ENCODE measurements at places on chromosomes 13 and 19.

DNA sequence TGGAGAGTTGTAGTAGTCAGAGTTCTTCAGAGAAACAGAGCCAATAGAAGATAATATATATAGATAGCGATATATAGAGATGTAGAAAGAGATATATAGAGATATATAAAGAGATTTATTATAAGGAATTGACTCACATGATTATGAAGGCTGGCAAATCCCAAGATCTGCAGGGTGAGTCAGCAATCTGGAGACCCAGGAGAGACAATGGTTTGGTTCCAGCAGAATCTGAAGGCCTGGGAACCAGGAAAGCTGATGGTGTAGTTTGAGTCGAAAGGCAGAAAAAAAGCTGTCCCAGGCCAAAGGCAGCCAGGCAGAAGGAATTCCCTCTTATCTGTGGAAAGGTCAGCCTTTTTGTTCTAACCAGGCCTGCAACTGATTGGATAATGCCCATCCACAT lies 194.1 kb downstream of the NUFIP1 start:
- no peak for DNase-seq

DNA sequence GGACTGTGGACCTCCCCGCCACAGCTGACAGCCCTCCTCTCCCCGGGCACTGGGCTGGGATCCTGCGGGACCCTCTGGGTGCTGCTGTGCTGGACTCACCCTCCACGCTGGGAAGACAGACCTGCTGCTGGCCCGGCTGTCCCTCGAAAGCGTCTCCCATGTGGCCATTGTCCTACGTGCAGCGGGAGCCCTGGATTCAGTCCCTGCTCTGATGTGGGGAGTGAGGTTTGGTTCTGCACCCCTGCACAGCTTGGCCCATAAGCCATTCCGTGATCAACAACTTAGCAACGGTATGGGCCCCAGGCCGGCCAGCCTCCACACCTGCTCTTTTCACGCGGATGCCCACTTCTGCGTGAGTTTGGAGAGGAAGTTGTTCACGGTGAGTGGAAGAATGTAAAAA lies 195.2 kb downstream of the TEX29 start:
- no peak for DNase-seq

GRCh38 chr13:21833921-21834320 lies 163.0 kb downstream of the FGF9 start:
- no peak for DNase-seq

- DNase-seq: no peak
These were observed 21.7 kb upstream of the TFDP1 start for GRCh38 chr13:113562844-113563243.

DNA sequence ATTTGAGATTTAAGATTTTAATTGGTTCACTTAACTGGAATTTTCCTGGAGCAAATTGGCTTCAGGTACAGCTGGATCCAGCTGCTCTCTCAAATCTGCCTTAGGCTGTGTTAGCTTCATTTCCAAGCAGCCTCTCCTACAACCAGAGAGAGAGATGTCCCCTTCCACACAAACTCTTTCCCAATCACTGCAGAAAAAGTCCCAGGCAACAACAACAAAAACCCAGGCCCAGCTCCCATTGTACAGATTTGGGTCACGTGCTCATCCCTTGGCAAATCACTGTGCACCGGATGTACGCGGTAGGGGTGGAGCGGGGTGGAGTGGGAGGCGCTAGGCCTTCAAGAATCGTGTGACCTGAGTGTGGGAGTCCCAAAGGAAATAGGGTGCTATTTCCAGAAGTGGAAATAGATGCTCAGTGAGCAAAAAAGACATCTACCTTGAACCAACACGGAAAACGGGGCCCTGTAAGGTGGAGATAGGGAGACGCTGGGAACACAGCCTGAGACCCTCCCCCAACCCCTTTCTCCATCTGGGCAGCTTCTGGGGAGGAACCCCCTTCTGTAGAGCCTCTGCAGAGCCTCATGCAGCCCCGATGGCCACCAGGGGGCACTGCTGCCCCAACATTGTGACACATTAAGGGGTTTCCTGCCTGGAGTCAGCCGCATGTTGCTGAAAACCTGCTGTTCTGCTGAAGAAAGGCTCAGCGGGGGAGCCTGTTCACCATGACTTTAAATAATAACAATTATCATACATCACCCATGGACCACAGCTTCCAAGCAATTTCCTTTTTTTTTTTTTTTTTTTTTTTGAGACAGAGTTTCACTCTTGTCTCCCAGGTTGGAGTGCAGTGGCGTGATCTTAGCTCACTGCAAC lies 25.4 kb downstream of the HPN start:
- no peak for DNase-seq

- peak; percentile 4 for DNase-seq
These were observed 49.9 kb downstream of the AP1M1 start for GRCh38 chr19:16247353-16248182.

DNA sequence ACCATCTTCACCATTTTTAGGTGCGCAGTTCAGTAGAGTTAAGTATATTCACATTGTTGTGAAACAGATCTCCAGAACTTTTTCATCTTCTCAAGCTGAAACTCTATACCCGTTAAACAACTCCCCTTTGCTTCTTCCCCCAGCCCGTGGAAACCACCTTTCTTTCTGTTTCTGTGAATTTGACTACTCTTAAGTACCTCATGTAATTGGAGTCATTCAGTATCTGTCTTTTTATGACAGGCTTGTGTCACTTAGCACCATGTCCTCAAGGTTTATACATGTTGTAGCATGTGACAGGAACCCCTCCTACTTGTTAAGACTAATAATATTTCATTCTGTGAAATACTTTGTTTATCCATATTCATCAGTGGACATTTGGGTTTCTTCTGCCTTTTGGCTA lies 52.8 kb downstream of the TNFRSF19 start:
- no peak for DNase-seq

GRCh38 chr13:108897955-108898354 lies 268.5 kb downstream of the MYO16 start:
- no peak for DNase-seq

- no peak for DNase-seq
These were observed 498 bp downstream of the LILRB1 start for GRCh38 chr19:54630782-54631181.

GRCh38 chr19:14614099-14614412 lies 31.2 kb downstream of the CLEC17A start:
- DNase-seq: no peak

- DNase-seq: no peak
These were observed 1520.0 kb upstream of the SLC10A2 start for GRCh38 chr13:104586051-104586746.

GRCh38 chr19:44587963-44588770 lies 25.2 kb upstream of the IGSF23 start:
- peak; percentile 89 for DNase-seq

- DNase-seq: no peak
These were observed 6.3 kb downstream of the ERICH4 start for GRCh38 chr19:41449079-41449864.

DNA sequence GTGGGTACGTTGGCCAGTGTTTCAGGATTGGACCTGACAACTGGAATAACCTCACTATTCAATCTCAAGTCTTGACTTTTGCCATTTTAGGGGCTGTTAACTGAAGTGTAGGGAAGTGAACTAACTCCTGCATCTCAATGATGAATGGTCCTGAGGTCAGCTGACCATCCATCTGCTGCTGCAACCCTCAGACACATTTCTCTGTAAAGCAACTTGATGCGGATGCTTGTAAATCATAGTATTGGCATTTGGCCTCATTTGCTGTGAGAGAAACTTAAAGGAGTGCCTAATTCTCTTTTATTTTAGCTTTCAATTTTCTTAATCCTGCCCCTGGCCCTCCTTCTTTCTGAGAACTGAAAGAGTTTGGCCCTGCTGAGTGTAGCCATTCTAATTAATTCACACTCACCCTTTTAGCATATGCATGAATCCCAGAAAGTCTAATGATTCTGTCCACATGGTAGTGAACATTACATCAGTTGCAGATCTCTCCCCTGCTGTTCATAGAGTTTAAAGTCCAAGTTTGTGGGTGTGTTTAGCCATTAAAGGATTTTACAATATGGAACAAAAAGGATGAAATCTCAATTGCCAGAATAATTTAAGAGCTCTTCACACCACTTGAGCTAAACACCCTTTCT lies 1531.4 kb upstream of the SLC10A2 start:
- no peak for DNase-seq

GRCh38 chr19:41328157-41328841 lies 18.3 kb downstream of the CCDC97 start:
- DNase-seq: no peak

All from AG04449 (cell line).